Astrocyte of the cerebellum (primary cell): ENCODE measurements at places on chromosomes 7 and 10.
A peak's percentile ranks its signal among the peaks of the same experiment; 100 is the strongest.

GRCh38 chr10:121087129-121087528 lies 236.0 kb downstream of the WDR11 start:
- no peak for DNase-seq

DNA sequence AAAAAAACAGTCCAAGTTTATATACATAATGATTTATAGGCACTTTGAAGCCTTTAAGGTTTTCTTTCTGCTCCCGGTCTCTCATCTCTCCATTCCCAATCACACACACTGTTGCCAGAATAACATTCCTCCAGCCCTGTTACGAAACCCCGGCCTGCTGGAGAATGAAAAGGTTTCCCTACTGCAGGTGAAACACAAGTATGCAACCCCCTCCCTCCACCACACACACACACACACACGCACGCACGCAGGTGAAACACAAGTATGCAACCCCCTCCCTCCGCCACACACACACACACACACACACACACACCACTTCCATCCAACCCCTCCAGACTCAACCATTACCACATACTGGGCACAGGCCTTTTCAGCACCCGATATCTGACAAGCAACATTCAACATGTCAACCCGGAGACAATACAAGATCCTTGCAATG lies 87.5 kb downstream of the PARD3 start:
- DNase-seq, result no peak

GRCh38 chr7:47186316-47186715 lies 395.6 kb downstream of the TNS3 start:
- DNase-seq, result no peak

GRCh38 chr10:44971935-44972757 lies 6.5 kb downstream of the DEPP1 start:
- no peak for DNase-seq

- DNase-seq, result no peak
Observed at GRCh38 chr7:33849004-33849403, 56.3 kb upstream of the BMPER start.

DNA sequence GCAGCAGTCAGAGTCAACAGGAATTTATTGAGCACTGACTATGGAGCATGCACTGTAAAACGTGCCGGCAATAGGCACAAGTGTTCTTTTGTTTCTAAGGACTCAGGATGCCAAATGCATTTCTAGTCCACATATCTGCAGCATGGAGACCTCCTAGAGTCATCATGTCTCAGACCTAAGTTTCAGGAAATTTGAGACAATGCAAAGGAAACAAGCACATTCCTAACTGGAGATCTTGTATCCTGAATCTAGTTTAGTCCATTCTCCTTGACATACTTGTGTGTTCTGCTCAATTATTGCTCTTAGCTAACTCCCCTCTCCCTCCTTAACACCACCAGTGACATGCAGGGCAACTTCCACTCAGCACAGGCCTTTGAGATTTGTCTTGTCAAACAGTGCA lies 173.2 kb downstream of the ZNF438 start:
- DNase-seq, result no peak

- no peak for DNase-seq
Observed at GRCh38 chr10:21498986-21499385, 26.5 kb downstream of the SKIDA1 start.

DNA sequence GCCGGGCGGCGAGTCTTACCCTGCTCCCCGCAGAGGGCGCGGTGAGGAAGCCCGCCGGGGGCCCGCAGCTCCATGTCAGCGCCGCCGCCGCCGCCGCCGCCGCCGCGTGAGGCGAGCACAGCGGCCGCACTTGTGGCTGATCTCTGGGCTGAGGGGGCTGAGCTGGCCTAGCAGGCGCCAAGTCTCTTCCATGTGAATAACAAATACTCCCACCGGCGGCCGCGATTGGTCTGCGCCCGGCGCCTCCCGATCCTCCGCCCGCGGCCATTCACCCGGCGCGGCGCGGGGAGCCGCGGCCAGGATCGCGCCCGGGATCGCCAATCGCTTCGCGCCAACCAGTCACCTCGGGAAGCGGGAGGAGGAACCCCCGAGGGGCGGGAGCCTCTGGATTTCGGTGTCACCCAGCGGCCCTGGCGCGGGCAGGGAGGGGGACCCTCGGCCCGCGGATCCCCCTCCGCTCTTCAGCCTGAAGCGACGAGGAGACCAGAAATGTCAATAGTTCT lies at the start of gene GRM8:
Gene GRM8, minus strand, starts transcription at position 164 of the 503 bp plus-strand sequence.
- no peak for DNase-seq

- no peak for DNase-seq
Observed at GRCh38 chr7:108372618-108373017, 83.6 kb downstream of the NRCAM start.

GRCh38 chr10:62115321-62115720 lies 153.3 kb downstream of the RTKN2 start:
- no peak for DNase-seq

DNA sequence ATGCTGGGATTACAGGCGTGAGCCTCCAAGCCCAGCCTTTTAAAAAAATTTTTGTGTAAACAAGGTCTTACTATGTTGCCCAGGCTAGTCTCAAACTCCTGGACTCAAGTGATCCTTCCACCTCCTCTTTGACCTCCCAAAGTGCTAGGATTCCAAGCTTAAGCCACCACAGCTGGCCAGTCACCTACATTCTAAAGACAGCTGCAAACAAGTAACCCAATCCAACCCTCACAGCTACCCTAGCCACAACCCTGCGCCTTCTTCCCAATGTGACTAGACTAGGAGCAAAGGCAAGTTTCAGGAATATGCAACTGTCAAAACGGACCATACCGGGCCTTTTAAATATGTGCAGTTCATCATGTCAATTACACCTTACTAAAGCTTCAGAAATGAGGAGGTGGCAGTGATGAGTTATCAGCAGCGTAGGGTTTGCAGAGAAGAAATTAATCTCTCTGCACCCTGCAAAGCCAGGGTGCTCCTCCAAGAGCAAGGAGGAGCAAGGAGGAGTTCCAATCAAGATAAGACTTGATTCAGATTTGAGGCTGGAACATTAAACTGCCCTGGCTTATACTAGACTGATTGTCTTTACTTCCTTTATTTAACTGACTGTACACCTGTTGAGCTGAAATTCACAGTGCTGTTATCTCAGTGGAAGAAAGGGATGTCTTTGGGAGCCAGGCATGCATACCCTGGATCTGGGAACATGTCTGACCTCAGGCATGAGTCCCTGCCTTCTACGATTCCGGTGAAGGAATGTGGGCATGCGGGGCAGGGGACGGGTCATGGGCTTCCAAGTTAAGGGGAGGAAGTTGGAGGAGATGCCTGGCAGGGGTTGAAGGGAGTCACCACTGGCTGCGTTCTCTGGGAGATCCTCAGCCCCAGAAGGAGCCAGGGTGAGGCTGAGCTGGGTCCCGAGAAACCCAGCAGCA lies 15.5 kb upstream of the TMEM120A start:
- DNase-seq, result no peak

GRCh38 chr10:80646366-80646765 lies 108.7 kb downstream of the SH2D4B start:
- DNase-seq, result no peak

DNA sequence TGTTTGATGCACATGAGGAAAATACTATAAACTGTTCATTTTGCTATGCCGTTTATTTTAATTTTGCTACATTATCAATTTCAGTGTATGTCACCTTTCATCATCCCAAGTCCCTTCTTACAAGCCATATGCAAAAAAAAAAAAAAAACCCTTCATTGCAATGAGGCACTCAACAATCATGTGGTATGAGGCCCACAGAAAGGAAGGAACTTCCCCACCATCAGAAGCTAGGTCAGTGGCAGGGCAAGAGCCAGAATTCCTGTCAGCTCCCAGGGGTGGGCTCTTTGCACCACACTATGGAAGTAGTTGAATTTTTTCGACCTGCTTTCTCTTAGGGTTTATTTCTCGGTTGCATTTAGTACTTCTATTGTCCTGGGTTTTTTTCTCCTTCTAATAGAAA lies 75.4 kb downstream of the NOC3L start:
- DNase-seq, result no peak

DNA sequence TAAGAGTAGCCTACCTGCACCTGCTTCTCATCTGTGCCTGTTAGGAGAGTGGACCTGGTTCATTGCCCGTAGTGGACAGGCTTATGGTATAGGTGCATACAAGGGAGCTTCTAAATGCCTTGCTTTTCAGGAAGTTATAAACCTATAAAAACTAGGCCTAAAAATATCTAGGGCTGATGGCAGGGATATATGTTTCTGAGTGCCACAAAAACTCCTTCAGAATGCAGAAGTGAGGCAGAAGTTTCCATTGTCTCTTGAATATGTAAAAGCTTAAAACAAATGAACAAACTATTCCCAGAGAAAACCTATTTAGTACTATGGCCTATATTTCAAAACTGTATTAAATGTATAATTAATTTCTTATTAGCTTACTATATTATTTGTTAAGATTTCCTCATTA lies 91.8 kb downstream of the RNLS start:
- DNase-seq, result no peak

DNA sequence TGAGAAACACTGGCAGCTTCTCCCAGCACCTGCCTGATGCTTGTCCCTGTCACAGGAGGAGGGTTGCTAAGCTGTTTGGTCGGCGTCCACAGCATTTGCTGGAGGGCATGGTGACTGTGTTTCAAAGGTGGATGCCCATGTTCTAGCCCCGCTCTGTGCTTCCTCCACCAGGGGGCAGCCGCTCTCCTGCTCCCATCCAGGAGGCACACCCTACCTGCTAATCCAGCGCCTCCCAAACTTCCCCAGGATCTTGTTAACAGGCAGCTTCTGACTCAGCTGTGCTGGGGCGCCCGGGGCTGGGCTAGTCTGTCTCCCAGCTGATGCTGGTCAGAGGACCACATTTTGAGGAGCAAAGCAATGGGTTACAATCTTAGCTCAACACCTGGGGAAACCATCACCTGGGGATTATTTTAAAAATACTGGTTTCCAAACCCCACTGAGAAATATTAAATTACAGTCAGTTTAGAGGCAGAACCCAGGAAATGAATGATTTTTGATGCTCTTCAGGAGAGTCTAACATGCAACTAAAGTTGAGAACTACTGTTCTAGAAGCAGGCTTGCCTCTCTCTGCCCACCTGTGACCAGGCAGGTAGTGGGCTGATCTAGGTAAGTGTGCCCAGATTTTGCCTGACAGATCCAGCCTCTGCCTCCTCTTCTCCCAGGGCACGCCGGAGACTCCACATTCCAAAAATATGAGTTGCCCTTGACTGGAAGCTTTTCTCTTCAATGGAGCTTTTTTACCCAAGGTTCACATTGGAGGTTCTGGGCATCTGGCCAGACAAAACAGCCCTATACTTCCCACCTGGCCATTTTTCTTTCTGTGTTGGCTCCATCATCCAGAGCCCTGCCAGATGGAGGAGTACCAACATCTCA lies 92.7 kb upstream of the GPR26 start:
- no peak for DNase-seq

DNA sequence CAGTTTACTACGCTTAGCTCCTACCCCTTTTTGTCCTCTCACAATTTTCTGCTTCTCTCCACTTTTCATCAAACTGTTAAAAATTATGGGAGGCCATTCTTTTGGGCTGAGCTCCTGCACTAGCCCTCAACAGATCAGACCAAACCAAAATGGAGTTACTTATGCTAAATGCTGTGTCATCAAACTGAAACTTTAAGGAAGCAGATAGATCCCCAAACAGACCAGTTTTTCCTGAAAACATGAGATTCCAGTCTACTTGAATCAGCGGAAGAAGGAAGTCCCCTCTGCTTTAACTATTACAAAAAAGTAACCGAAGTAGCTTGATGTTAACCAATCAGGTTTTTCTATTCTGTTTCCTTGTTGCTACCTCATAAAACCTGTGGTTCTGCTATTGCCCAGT lies 20.6 kb downstream of the FANK1 start:
- no peak for DNase-seq

- DNase-seq, result peak; percentile 98
Observed at GRCh38 chr7:105198223-105198622, 184.2 kb downstream of the KMT2E start.

DNA sequence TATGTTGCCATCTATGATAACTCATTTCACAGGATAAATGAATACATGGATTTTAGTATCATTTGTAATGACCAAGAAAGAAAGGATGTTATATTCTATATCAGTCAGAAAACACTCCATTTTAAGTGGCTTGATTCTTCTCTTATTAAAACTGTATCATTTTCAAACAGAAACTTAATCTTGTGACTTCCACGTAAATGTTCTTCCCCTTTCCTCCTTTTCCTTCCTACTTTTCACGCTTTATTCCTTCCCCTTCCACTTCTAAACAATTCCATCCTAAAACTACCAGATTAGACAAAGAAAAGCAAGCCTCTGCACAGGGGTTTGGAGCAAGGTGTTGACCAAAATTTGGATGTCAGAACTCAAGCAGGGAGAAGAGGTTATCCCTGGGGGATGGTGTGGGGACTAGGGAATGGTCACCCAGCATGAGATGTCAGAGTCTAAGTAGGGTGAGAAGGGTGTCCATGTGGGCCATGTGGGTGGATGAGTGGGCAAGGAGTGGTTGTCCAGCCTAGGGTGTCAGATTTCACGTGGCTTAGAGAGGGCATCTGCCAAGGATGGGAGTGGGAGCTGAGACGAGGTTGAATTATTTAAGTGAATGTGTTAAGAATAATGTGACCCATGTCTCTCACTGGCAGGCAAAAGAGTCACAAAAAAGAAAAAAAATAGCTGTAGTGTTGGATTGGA lies 5.0 kb upstream of the GSAP start:
- DNase-seq, result no peak

DNA sequence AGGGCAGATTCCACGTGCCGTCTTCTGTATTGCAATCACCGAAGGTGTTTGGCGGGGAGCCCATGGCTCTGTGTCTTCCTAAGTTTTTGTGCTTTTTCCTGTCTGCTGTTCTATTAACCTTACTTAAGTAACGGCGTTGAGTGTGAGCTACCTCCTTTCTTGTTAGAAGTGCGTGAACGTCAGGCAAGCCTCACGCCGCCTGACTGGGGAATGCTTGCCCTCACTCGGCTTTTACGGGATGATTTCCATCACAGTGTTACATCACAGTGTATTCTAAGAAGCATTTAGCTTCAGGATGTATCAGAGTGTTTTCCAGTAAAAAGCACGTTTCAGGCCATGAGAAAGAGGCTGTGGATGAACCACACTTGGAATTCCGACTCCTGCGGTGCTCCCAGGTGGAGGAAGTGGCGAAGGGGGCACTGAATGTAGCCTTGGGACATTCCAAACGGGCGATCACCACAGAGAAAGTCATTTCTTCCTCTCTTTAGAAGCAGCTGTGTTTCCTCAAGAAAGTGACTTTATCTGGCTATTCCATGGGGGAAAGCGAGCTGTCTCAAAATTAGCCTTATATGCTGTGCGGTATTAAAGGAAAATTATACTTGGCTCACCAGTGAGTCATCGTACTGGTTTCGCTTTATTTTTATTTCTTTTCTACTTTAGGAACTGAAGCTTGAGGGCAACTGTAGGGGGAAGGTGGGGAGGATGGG lies 290.7 kb downstream of the KLF6 start:
- no peak for DNase-seq

- DNase-seq, result no peak
Observed at GRCh38 chr7:27510541-27510940, 152.1 kb downstream of the HIBADH start.

DNA sequence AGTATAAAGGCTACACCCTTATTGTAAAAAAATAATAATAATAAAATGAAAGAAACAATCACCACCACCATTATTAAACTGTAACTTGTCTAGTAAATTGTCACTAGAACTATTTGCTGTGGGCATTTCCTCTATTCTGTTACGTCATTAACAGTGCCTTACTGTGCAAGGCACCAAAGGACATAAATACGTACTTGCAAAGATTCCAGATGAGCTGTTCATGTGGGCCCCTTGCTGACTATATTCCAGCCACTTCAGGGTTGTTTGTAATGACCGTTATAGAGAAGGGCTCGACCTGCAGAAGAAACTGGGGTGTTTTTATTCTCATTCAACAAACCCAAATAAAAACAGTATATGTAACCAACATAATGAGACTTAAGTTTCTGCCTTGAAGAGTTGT lies 60.4 kb downstream of the KLRG2 start:
- DNase-seq, result no peak
